ENCODE measurements at places on chromosomes 16 and 17. TPM values are rescaled to one million over a fixed set of nuclear protein-coding genes. Genes with fewer than 3 reads are reported as not detected.

- DNase-seq, result no peak
These were observed 97.1 kb upstream of the NOL11 start for GRCh38 chr17:67620636-67621035.

STAC2 gene
- total RNA-seq, result 0.64 TPM

DNA sequence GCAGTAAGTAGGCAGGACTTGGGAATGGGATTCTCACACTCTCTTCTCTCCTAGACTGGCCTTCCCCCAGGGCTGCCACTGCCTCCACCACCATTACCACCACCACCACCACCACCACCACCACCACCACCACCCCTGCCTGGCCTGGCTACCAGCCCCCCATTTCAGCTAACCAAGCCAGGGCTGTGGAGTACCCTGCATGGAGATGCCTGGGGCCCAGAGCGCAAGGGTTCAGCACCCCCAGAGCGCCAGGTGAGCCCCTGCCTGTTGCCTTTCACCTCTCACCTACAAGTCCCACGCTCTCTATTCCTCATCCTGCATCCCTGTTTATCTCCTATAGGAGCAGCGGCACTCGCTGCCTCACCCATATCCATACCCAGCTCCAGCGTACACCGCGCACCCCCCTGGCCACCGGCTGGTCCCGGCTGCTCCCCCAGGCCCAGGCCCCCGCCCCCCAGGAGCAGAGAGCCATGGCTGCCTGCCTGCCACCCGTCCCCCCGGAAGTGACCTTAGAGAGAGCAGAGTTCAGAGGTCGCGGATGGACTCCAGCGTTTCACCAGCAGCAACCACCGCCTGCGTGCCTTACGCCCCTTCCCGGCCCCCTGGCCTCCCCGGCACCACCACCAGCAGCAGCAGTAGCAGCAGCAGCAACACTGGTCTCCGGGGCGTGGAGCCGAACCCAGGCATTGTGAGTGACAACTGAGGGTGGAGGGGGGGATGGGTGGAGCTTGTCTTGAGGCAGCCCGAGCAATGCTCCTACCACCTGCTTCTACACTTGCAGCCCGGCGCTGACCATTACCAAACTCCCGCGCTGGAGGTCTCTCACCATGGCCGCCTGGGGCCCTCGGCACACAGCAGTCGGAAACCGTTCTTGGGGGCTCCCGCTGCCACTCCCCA, 7.9 kb upstream of the TMEM88 start:
- no peak for DNase-seq

DNA sequence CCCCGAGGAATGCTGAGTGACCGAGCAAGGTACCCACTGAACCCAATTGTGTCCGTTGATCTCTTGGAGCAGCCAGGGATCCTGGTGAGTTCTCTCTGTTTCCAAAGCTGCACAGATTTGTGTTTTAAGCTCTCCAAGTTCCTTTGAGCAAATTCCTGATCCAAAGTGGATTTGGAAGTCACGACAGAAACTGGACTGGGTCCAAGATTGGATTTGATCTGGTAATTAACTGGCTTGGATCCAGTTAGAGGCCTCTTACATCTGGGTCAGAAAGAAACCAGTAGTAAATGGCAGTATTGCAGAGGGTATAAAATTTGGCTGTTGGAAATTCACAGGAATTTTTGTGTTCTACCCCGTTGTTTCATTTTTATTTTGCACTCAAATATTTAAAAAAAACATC, 119.5 kb downstream of the PMP22 start:
- no peak for DNase-seq

KRT15 gene
- total RNA-seq, result not detected

GRCh38 chr16:56493126-56493525, 26.7 kb downstream of the BBS2 start:
- no peak for DNase-seq

DNA sequence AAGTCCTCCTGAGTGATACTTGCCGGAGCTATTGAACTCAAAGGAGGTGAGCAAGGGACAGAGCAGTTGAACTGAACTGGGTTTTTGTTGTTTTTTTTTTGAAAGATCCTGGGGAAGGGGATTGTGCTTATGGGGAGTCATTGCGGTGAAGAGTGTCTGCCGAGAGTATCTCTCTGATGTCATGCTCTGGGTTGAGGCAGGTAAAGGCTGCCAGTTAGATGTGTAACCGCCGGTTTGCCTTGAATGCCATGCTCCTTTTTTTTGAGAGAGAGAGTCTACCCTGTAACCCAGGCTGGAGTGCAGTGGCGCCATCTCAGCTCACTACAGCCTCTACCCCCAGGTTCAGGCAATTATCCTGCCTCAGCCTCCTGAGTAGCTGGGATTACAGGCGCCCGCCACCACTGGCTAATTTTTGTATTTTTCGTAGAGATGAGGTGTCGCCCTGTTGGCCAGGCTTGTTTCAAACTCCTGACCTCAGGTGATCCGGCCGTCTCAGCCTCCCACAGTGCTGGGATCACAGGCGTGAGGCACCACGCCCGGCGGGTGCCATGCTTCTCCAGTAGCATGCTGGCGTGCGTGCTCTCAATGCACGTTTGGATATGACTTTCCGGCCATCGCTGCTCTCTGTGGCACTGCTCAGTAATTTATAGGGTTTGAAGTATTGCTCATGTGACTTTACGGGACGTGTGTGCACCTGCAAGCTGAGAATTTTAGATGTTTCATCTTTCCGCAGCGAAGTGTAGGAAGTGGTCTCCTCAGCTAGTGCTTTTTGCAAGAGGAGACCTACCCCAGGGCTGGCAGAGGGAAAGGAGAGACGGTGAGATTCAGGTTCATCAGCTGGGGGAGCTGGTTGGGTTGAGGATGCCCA, 8.5 kb downstream of the ZC3H18 start:
- DNase-seq, result no peak

DNA sequence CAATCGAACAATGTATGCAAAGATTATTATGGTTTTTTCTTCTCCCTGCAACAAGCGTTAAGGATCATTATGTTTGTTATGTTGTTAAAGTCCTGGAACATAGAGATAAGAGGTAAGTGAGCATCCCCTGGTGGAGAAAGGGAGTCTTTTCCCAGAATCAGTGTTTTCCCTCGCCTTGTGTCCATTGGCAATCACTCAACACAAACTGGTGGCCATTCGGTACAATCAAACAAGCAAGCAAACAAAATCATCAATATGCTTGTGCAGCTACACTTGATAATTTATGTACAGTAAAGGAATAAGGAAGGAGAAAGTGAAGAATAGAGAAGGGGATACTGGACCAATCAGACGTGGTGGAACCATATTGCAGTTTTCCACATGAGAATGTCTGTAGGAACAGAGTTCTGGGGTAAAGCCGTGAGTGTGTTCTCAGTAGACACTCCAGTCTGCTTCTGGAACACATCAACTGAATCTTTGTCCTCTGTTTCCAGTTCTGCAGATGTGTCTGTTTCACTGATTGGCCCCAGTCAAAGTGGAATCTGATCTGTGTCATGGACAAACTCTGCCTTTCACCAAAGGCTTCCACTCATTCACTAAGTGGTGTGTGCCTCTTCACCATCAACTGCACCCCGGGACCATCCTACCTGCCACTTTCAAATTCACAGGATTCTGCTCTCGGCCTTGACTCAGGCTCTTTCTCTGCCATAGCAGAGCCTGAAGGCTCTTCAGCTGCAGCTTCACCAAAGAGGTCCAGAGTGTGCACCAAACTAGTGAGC, 169.5 kb downstream of the AHSP start:
- peak; percentile 31 for DNase-seq

HBZ gene
- total RNA-seq, result not detected

- DNase-seq, result no peak
These were observed 9.2 kb upstream of the NAT9 start for GRCh38 chr17:74785096-74785980.

TPPP3 gene
- total RNA-seq, result 7.3 TPM

GRCh38 chr16:80366023-80366422, 174.8 kb upstream of the DYNLRB2 start:
- DNase-seq, result no peak

DNA sequence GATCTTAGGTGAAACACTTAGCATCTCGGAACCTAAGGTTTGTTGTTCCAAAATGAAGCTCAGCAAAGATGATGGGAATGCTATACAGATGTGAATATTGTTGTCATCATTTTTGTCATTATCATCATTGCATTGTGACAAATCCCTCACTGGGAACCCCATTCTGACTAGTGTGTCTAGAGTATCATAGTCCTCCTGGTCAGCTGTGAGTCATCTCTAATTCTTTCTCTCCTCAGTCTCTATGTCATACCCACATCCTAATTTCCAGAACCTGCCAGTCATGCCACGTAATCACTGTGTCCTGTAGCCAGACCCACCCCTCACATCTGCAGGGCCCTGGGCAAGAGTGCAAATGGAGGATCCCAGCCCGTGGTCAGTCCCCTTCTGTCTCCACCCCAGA, 60.5 kb upstream of the CLEC3A start:
- no peak for DNase-seq

DNA sequence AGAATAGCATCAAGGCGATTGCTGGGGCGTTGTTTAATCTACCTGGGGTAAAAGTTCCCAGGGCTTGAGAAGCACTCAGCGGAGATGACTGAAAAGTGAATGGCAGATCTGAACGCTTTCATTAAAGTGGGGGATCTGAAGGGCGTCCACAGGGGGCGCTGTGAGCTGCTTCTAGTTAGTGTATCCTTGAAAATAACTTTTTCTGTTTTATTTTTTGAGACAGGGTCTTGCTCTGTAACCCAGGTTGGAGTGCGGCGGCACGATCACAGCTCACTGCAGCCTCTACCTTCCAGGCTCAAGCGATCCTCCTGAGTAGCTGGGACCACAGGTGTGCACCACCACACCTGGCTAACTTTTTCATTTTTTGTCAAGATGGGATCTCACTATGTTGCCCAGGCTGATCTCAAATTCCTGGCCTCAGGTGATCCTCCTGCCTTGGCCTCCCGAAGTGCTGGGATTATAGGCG, 360.4 kb downstream of the SEC14L1 start:
- no peak for DNase-seq

CIITA gene
- total RNA-seq, result 0.36 TPM

GRCh38 chr17:1566505-1567199, 4.1 kb upstream of the PITPNA start:
- DNase-seq, result no peak

DNAAF8 gene
- 1.5 TPM for total RNA-seq

ZNF319 gene
- 6.0 TPM for total RNA-seq

NOG gene
- total RNA-seq, result 6.9 TPM

- no peak for DNase-seq
These were observed 35.9 kb downstream of the TRARG1 start for GRCh38 chr17:1315409-1315808.

ZNF624 gene
- 23.1 TPM for total RNA-seq

AGRP gene
- total RNA-seq, result not detected

TBX21 gene
- 0.45 TPM for total RNA-seq

KRT28 gene
- not detected for total RNA-seq

DNA sequence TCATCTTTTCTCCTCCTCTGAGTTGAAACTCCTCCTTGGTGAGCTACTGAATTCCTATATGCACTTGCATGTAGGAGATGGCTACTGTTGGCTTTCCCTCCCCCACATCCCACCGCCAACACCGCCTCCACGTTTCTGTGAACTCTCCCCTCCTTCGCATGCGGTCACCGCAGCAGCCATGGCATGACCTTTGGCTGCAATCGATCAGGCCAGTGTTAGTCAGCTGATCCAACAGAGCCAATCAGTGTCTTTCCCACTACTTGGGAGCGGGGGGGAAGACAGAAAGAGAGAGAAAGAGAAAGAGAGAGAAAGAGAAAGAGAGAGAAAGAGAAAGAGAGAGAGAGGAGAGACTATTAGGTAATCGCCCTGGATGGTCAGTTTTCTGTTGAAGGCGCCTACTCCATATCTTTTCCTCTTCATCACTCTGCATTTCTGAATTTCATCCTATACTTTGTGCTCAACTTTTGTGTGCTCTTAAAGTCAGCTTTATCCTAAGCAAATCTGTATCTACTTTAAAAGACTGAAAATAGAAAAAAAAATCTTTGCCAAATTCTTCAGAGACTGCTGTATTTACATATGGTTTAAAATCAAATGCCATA, 22.7 kb downstream of the ASGR1 start:
- DNase-seq, result no peak

ZNF594 gene
- total RNA-seq, result 30.5 TPM

- DNase-seq, result no peak
These were observed 248.0 kb downstream of the TMEM114 start for GRCh38 chr16:8342276-8342675.

- no peak for DNase-seq
These were observed 167.2 kb downstream of the CYB561 start for GRCh38 chr17:63278728-63279442.

SLC46A1 gene
- total RNA-seq, result 19.3 TPM

DNA sequence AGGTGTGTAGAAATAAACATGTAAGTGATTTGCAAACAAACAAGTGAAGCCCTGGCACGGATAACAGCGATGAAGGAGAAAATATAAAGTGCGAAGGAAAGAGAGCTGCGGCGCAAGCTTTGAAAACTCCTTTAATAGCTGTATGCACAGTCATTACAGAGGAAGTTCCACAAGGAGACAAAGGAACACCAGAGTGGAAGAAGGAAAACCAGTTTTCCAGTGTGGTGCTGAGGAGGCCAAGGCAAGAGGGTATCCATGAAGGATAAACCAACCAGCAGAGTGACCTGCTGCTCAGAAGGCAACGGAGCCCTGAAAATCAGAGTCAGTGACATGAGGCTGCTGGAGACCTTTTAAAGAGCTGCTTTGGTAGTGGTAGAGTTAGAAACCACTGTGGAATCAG, 24.4 kb downstream of the METTL16 start:
- no peak for DNase-seq

DNA sequence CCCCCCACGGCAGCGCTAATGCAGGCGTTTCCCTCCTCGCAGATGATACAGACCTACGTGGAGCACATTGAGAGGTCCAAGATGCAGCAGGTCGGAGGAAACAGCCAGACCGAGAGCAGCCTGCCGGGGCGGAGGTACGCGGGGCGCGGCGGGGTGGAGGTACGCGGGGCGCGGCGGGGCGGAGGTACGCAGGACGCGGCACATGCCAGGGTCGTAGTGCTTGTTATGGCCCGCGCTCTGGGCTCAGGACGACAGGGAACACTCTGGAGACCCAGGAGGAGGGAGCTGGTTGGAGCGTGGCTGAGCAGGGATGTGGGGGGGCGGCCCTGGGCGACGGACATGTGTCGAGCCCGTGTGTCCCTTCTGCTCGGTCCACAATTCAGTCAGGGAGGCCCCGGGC, 23.4 kb downstream of the MAPK8IP3 start:
- DNase-seq, result no peak

DNA sequence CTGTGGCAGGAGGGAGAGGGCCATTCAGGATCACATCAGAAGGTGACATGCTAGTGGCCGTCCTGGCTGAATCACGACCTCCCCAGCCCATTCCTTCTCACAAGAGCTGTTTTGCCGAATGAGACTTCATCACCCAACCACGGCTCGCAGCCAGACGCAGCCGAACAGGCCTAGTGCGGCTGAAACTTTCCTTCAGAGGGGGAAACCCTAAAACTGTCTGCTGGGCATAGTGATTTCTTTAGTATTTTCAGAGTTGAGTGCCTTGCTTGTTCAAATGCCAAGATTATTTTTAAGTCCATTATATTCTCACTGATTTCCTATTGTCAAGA, 343.7 kb downstream of the CPPED1 start:
- no peak for DNase-seq

DNA sequence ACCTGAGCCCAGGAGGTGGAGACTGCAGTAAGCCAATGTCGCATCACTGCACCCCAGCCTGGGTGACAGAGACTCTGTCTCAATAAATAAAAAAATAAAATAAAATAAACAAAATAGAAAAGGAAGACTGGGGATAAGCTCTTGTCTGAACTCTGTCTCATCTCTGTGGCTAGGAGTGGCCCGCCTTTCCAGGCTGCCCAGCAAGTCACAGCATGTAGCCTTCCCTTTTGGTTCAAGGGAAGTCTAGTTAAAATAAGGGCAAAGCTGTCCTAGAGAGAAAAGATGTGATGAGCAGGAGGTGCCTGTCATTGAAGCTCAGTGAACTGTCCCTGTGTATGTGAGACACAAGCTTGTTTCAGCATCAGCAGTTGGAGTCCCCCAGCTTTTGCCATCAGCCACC, 2.7 kb upstream of the GFAP start:
- no peak for DNase-seq

Measured in cerebellum (tissue), 4 donors.